ENCODE measurements at places on chromosomes 2 and 18.
A peak's percentile ranks its signal among the peaks of the same experiment; 100 is the strongest.

- DNase-seq = no peak
These were observed 46.5 kb upstream of the ST3GAL5 start for GRCh38 chr2:85935170-85935745.

- no peak for DNase-seq
These were observed 61.6 kb downstream of the SOWAHC start for GRCh38 chr2:109675666-109676345.

- no peak for DNase-seq
These were observed 16.2 kb downstream of the PDE11A start for GRCh38 chr2:178056345-178056744.

GRCh38 chr2:191150230-191150599 lies 579 bp downstream of the STAT4 start:
- no peak for DNase-seq

DNA sequence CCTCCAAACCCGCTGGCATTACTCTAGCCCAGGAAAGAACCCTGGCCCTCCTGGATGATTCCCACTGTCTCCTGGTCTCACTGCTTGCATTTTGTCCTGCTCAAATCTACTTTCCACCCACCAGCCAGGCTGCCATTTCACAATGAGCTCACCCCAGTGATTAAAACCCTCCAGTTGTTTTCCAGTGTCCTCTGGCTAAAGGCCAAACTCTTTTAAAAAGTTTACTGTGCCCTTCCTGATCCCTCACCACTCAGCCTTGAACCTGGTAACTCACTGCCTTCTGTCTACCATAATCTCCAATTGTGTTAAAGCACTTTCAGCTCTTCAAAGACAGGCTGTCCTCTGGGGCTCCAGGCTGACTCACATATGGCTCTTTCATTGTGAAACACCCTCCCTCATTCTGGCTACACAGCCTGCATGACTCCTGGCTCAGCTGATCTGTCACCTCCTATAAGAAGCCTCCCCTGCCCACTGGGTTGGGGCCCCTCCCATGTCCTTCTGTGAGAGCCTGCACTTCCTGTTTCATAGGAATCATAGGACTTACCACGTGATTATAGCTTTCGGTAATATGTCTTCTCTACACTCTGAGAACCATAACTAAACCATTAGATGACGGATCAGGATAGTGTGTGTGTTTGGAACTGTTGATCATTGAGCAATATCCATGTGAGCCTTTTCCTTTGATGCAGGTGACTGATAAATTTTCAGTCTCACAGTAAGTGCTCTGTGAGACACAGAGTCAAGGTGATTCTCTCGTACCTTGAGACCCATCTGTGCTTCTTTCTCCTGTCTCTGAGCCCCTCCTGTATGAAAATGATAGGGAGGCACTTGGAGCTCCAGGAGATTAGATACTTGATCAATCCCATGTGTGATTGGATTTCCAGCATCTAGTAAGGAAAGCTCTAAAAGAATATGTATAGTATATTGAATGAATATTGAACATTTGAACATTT lies 590.8 kb upstream of the ID2 start:
- no peak for DNase-seq

DNA sequence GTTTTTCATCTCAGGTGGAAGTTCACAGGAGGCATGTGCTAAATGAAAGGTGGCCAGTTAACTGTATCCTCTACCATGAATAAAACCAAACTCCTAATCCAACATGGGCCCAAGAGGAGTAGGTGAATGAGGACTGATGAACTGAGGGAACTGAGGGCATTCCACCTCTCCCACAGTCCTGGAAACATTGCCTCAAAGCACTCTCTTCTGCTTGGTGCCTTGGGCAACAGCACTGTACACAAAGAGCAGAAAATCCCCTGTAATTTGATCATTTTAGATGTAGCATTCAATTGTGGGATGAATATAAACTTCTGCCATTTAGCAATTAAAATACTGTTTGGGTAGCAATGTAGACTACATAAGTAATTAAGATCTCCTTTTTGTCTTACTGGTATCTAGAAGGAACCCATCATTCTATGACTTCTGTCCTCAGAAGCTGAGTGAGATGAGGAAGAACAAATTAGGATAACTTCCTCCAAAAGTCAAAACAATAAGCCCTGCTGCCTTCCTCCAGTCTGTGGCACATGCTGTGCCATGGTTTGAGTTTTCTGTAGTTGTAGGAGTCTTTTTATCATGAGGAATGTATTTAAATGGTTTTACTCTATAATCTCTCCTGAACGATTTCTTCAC lies 86.7 kb upstream of the ZEB2 start:
- DNase-seq = no peak

DNA sequence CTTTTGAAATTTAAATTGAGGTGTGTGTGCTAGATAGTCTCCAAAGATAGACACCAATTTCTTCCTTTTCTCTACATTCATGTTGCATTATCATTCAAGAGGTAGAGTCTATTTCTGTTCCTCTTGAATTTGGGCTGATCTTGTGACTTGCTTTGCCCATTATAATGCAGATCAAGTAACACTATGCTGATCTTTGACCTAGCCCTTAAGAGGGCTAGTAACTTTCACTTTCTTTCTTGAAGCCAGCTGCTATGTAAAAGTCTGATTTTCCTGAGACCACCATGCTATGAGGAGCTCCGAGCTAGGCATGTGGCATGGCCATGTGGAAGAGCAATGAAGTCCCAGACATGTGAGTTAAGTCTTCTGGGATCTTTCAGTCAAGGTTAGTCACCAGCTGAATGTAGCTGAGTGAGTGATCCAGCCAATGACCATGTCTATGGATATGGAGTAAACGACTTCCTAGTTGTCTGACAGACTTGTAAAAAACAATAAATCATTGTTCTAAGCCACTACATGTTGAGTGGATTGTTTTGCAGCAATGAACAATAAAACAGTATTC lies 189.4 kb upstream of the CWC22 start:
- no peak for DNase-seq

- no peak for DNase-seq
These were observed 19.4 kb downstream of the ANTXR1 start for GRCh38 chr2:69032336-69032735.

- DNase-seq = no peak
These were observed 12.1 kb downstream of the ACOXL start for GRCh38 chr2:110744429-110744828.

GRCh38 chr2:191803007-191803406 lies 43.9 kb downstream of the CAVIN2 start:
- DNase-seq = no peak

DNA sequence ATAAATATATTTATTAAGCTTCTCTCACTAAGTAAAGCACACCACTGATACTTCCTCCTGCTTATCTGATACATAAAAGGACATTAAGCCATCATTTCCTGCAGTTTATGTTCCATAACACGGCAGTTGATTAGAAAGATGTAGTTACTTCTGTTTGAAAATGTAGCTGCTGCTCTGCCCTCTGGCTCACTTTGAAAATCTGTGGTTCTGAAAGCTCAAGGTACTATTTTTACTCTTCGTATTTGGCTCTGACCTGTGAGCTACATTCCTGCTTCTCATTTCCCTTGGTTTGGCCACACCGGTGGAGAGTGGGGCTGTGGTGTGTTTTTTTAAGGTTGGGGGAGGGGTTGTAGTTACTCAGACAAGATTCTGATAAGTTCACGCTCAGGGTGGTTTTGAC lies 12.8 kb upstream of the TTN start:
- no peak for DNase-seq

DNA sequence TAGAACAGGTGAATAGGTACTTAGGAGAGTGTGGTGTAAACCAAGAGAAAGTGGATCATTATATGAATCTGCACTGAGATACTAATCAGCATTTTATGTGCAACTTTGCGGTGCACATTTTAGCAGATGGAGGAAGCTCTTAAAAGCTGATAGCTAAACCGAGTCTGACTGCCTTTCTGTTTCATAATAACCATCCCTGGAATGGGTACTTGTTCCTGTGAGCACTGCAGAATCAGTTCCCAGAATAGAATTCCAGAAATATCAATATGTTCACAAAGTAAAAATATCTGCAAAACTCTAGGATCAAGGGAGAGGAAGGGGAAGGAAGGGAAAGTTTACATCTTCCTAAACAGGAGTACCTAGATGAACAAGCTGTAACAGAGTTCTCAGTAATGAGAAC lies 432.2 kb upstream of the HNRNPA3 start:
- no peak for DNase-seq

DNA sequence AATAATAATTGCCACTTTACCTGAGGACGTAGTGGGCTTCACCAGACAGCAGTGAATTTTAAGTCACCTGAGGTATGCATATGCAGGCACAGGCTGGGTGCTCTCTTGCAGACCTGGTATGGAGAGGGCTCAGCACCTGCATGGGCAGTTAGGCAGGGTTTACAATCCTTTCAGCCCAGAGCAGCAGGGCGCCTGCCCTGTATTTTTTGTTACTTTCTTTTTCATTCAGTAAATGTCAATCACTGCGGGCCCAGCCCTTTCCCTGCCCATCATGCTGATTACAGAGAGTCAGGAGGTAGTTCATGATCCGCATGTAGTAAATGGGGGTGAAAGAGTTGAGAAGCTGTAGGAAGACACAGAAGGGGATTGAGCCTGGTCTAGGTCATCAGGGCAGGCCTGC lies 147.0 kb upstream of the ALPP start:
- no peak for DNase-seq

- DNase-seq = no peak
These were observed 102.6 kb upstream of the NDUFV2 start for GRCh38 chr18:8999872-9000271.

DNA sequence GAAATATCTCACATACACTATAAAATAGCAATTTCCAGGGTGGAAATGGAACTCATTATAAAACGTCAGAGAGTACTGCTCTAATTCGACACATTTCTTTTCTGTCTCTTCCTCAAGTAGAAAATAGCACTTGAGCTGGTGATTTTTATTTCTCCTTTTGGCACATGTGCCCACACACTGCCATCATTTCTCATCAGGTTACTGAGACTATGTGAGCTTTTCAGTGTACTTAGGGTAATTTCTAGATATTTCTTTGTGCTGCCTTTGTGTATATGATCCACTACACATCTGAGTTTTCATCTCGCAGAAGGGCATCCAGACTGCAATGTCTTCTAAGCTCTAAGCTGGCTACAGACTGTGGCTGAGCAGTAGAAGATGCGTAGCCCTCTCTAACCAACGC lies 62.1 kb upstream of the PGAP1 start:
- no peak for DNase-seq

- DNase-seq = no peak
These were observed 207.5 kb downstream of the STK39 start for GRCh38 chr2:168039881-168040280.

- no peak for DNase-seq
These were observed 10.2 kb downstream of the C18orf32 start for GRCh38 chr18:49476664-49477411.

GRCh38 chr2:233416706-233417105 lies 62.4 kb downstream of the DGKD start:
- DNase-seq = no peak

GRCh38 chr2:28381225-28382180 lies 11.2 kb upstream of the FOSL2 start:
- no peak for DNase-seq

DNA sequence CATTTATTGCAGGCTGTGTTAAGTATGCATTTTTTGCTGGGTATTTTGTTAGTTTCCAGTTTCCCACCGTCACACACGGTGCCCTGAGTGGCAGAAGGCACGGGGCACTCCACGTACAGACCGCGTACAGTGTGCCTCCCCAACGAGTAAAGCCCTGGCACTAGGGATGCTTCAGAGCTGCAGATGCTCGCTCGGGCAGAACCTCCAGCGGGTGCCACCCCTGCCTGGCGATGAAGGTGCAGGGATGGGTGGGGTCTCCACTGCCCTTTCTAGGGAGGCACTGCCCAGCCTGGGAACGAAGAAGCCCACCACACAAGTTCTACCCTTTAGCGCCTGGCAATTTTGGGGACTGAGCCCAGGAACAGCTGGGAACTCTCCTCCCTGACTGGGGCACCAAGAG lies 4.1 kb downstream of the GREB1 start:
- no peak for DNase-seq

- DNase-seq = no peak
These were observed 38.9 kb downstream of the HIBCH start for GRCh38 chr2:190280565-190281350.

GRCh38 chr2:157404363-157404762 lies 39.5 kb downstream of the CYTIP start:
- peak; percentile 12 for DNase-seq

- DNase-seq = no peak
These were observed 629.4 kb downstream of the TSN start for GRCh38 chr2:122384768-122385333.

DNA sequence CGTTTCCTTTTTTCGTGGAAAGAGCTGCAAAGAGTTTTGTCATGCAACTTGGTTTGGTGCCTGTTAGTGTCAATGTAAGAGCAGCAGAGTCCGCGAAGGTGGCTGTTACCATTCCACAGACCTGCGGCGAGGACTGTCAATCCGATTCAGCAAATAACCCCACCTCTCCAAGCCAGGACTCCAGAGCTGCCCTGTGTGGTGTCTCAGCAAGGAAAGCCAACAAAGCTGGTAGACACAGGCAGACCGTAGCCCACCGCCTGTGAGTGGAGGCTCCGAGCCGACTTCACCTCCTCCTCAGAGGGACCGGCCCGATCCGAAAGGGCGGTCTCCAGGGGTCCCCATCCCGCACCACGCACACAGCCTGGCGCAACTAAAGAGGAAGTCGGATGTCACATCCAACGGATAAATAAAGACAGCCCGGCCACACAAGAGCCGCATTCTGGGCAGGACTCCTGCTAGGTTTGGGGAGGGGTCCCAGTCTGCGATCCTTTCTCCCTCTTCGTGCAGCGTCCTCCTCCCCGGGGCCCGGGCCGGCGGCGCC lies 819 bp downstream of the ANKRD44 start:
- peak; percentile 19 for DNase-seq

- no peak for DNase-seq
These were observed 528 bp upstream of the ATG16L1 start for GRCh38 chr2:233250985-233251305.

DNA sequence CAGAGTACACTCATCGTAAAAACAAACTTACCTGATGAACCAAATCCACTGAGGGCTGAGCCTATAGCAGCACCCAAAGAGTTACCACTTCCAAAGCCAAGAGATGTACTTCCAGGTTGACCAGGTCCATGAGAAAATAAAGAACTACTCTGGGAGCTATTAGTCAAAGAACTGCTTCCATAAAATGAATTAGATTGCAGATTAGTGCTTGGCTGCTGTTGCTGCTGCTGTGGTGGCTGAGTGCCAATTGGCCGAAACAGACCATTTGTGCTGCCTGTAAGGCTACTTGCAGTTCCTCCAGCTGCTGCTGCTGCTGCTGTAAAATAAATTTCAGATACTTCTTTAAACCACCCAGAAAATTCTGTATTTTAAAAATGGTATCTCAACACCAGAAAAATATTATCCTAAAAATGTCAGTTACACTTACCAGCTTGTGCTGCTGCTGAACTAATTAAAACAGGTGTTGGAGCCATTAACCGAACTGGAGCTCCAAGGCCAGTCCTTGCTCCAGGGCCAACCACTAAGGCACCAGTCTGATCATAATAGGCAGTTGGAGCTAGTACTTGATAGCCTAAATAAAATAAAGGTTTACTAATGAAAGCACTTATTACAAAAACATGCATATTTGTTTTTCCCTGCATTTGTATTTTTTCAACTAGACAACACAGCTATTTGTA lies 58.1 kb upstream of the SDC1 start:
- DNase-seq = no peak

- DNase-seq = no peak
These were observed 111.9 kb upstream of the MAPRE2 start for GRCh38 chr18:34929336-34929780.

GRCh38 chr18:78784861-78785260 lies 194.8 kb upstream of the SALL3 start:
- no peak for DNase-seq
